Activated CD8-positive, alpha-beta T cell treated with anti-CD3 and anti-CD28 coated beads for 36 hours (primary cell): ENCODE measurements at places on chromosomes 4 and X. TPM values are rescaled to one million over a fixed set of nuclear protein-coding genes. Genes with fewer than 3 reads are reported as not detected.
A peak's percentile ranks its signal among the peaks of the same experiment; 100 is the strongest.

The EGF gene
- not detected for total RNA-seq

The MEPE gene
- not detected for total RNA-seq

GRCh38 chr4:47198791-47199190 lies 167.4 kb downstream of the GABRB1 start:
- no peaks in the 10 kb centered on the region for H3K4me1 ChIP-seq
- H3K27ac ChIP-seq = no peak overlapping the region
- no peak for DNase-seq
- H3K27me3 ChIP-seq = peaks cover 7% of the 10 kb centered on the region
- no peak overlapping the region for H3K4me3 ChIP-seq

DNA sequence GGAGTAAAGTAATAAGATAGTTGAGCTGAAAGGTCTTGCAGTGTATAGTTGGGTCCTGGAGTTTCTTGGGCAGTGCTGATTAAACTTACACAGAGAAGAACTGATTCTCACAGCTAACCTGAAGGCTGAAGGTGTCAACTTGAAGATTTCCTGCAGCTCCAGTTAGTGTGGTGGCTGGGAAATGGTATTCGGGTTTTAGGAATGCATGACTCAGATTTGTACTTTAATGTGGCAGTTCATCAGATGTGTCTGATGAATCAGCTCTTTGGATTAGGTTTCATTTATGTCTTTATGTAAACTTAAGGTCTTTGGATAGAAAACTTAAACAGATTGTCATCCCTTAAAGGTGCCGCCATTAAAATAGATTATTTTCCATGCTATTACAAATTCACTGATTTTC lies 200.0 kb downstream of the IL1RAPL1 start:
- no peak overlapping the region for H3K27ac ChIP-seq
- H3K27me3 ChIP-seq = no peaks in the 10 kb centered on the region
- H3K36me3 ChIP-seq = no peaks in the 10 kb centered on the region
- no peak overlapping the region for H3K4me3 ChIP-seq

DNA sequence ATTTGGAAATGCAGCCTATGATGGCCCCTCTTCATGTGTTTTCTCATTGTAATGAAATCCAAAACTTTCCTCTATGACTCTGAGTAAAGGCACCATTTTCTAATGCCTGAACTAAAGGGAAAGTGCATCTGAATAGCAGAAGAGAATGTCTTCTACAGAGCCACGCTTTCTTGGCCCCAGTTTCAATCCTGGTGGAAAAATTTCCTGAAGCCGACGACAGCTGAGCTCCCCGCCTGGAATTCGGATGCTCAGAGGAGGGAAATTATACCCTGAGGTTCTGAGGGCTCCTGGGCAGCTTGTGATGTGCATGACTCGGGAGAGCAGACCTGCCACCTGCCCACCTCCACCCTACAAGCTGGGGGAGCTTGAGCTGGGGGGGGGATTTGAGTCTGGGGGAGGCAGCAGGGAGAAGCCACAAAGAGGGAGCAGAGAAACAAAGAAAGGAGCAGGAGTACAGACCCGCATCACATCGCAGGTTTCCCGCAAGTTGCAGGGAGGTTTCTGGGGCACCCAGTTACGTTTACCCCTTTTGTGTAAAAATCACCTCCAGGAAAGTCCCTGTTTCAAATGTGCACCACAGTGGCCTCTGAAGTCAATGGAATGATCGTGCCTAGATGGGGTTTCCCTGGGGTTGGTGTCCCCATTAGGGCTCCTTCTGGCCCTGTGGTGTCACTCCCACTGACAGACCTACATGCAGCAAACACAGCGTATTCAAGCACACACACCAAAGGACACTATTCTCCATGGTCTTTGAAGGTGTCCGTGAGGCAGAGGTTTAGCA lies 145.6 kb upstream of the RBPJ start:
- peak overlapping the region; percentile 37 for H3K27ac ChIP-seq
- peaks cover 12% of the 10 kb centered on the region for H3K27me3 ChIP-seq
- H3K4me1 ChIP-seq = peaks cover 19% of the 10 kb centered on the region
- H3K36me3 ChIP-seq = no peaks in the 10 kb centered on the region
